Testis (tissue), 5 donors: ENCODE measurements at places on chromosomes 2 and 18.

- DNase-seq = no peak
Observed at GRCh38 chr2:219496247-219496824, 2.4 kb upstream of the GMPPA start.

GRCh38 chr2:121255358-121255757 lies 29.6 kb downstream of the TFCP2L1 start:
- DNase-seq = no peak

- DNase-seq = peak; percentile 30
Observed at GRCh38 chr2:61887717-61888266, 664 bp downstream of the CCT4 start.

GRCh38 chr18:7576685-7577084 lies 9.6 kb downstream of the PTPRM start:
- no peak for DNase-seq

DNA sequence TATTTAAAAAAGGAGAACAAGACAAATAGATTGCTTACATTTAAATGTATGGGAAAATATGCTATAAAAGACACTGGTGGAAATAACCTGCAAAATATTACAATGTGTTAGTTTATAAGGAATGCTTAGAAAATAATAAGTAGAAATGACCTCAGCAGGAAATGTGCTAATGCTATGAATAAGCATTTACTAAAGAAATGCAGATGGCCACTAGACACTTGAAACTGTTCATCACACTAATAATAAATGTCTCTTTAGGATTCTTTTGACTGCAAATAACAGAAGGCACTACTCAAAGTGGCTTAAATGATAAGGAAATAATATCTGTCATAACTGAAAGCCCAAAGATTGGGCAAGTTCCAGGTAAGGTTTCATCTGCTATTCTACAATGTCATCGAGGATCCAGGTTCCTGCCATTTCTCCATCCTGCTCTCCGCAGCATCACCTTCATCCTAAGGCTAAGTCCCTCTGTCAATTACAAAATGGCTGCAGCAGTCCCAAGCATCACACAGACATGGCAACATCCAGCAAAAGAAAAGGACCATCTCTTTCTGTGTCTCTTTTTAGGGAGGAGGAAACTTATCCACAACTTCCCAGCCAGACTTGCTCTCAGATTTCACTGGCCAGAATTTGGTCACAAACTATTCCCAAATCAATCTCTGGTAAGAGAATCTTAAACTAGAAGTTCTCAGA lies 21.9 kb downstream of the METTL8 start:
- no peak for DNase-seq

- DNase-seq = no peak
Observed at GRCh38 chr2:75140288-75140687, 59.0 kb downstream of the TACR1 start.

- peak; percentile 80 for DNase-seq
Observed at GRCh38 chr18:62586151-62586774, 63.4 kb downstream of the ZCCHC2 start.

GRCh38 chr2:210445116-210445707 lies 31.3 kb downstream of the LANCL1 start:
- no peak for DNase-seq

DNA sequence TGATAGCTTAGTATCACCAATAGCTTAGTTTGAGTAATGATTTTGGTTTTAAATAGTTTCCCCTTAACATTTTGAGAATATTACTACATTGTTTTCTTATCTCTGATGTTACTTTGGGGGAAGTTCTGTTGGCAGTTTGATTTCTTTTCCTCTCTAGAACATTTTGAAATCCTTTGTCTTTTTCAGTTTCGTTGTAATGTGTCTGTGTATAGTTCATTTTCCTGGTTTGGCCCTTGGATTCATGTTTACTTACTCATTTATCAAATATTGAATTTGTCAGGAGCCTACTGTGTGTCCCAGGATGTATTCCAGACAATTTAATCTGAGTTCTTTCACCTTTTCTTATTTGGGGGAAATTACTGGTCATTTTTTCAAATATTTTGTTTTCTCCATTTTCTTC lies 16.7 kb downstream of the ANKRD12 start:
- no peak for DNase-seq

- no peak for DNase-seq
Observed at GRCh38 chr2:173051463-173052215, 24.0 kb upstream of the MAP3K20 start.

GRCh38 chr18:48202006-48202348 lies 207.2 kb downstream of the ZBTB7C start:
- no peak for DNase-seq

GRCh38 chr2:64982311-64982857 lies 6.8 kb upstream of the SLC1A4 start:
- no peak for DNase-seq

DNA sequence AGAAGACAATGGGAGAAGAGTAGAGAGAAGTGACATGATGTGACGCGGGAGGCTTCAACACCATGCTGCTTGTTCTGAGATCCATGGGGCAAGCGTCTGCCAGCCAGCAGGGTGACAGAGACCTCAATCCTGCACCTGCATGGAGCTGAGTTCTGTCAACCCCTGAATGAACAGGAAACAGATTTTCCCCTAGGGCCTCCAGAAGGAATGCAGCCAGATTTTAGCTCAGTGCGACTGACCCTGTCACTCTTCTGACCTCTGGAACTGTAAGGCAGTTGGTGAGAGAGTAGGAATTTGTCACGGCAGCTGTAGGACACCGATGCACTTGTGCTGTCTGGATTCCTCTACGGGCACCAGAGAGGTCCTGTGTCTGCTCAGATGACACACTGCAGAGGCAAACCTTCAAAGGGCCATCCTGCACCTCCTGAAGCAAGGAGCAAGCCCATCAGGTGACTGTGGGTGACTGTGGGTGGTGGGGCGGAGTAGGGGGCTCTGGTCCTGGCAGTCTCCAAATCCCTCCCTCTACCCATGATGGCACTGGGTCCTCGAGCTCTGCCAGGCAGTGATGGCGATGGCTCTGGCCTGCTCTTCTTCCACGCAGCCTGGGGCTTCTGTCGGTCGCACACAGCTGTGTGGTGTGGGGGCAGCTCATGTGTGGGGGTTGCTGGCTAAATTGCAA lies 194.3 kb upstream of the TWIST2 start:
- DNase-seq = no peak

GRCh38 chr18:10142496-10143160 lies 228.8 kb downstream of the VAPA start:
- DNase-seq = no peak

GRCh38 chr2:147628971-147629421 lies 215.8 kb upstream of the ACVR2A start:
- no peak for DNase-seq

DNA sequence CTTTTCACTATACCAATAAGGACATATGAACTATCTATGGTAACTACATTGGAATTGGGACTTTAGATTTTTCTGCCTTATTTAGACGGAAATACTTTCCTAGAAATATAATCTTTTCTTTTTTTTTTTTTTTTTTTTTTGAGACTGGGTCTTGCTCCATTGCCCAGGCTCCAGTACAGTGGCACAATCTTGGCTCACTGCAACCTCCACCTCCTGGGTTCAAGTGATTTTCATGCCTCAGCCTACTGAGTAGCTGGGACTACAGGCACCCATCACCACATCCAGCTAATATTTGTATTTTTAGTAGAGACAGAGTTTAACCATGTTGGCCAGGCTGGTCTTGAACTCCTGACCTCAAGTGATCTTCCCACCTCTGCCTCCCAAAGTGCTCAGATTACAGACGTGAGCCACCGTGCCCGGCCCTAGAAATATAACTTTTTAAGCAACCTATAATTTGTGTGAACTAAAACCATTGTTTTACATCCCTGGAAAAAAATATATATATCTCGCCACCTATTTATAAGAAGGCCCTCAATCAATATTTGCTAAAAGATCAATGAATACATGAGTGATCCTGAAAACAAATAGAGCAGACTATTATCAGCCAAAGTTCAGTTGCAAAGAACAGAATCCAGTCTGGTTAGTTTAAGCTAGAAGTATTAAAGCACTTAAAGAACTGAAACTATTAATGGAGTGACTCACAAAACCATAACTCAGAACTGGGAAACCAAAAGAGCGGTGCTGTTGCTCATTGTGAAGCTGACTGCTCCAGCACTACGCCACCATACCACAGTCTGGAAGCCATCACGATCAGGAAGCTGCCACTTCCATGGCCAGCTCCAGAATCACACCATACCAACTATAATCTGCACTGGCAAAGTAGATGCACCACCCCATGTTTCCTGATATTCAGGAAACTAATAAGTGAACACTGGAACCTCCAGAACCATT lies 8.4 kb upstream of the HNRNPLL start:
- no peak for DNase-seq

- DNase-seq = no peak
Observed at GRCh38 chr2:234579231-234579962, 82.5 kb upstream of the ARL4C start.

- DNase-seq = peak; percentile 65
Observed at GRCh38 chr18:43571078-43571689, 293.9 kb upstream of the SYT4 start.

DNA sequence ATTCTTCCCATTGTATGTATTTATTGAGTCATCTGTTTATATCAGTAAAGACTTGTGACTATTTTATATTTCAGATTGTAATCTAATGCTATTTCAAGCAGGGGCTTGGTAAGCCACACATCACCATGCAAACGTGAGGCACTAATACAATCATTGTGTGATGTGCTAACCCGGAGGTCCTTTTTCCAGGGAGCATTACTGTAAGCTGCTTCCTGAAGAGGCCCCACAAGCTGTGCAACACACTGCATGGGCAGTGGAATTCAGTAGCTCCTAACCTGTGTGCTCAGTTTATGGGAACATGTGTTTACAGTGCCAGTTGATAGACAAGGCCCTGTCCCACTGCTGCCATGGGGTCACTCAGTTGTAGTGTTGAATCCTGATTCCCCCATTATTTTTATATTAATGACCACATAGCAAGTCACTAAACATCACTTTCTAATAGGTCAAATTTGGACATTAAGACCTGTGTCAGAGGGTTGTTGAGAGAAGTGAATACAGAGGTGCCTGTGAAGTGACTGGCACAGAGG lies 162.9 kb downstream of the FHOD3 start:
- DNase-seq = no peak

DNA sequence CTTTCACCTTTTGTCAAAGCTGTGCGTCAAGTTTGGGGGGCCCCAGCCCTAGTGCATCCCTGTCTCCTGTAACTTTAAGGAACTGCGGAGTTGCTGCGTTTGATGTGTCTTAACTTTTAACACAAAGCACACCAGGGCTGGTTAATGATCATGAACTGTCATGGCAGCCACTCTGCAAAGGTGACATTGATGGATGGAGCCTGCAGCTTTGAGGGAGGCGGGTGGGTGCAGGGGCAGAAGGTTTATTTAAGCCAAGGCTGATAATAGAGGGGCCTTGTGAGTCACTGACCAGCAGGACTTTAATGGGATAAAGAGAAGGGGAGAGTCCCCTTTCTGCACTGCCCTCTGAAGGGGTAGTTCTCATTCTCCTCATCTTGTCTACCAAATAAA lies 190.2 kb upstream of the GATA6 start:
- DNase-seq = no peak

DNA sequence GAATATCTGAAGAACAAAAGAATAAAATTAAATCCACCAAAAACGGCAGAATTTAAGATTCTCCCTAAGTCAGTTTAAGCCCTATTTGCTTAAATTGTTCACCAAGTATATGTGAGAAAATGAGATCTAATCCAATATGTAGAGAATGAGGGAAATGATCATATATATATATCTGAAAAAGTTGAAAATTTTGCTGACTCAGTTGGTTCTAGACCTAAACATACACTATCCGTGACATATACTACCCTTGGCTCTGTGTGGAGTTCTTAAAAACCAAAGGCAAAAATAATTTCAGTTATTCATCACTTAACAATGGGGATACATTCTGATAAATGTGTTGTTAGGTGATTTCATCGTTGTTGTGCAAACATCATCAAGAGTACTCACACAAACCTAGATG lies 7.3 kb downstream of the SS18 start:
- DNase-seq = no peak

DNA sequence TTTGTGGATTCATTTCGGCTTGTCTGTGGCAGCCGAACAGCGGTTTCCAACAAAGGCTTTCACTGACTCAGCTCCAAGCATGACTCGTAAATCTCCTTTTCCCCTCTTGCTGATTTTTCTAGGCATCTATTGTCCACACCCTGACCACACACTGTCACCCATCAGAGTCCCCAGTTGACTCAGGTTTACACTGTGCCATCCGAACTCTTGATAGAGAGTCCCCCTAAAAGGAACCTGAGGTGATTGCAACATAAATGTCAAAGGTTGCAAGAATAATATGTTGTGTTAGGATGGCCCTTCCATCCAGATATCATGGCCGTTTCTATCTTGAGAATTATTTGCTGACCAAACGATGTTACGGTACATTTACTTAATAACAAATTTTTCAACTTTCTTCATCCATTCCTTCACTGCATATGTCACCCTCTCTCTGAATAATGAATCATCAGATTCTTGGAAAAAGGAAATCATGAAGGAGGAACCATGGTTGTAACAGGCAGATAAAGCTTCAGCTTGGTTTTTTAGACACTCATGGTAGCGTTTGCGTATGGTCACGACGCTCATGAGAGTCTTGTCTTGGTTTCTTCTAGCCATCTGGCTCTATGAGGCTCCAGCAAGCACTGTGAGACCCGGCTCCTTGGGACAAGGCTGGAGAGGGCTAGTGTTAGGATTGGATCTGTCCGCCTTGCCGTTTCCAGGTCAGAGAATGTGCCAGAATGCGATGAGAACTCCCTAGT lies 72.1 kb downstream of the NPAS2 start:
- no peak for DNase-seq

DNA sequence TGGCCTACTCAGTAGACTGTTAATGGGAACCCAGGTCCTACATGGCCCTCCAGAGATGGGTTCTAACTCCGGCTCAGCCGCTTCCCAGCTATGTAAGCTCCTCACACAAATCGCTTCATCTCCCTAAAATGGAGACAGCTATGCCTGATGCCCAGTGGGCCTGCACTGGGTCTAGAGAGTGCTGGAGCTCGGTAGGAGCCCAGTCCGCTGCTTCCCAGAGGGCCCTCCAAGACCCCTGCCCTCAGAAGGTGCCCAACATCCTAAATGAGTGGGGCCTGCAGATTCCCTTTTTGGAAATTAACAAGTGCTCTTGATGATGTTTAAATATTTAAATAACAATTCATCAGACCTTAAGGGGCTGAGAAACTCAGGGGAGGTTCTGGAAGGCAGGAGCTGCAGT lies 47.1 kb downstream of the HS1BP3 start:
- DNase-seq = no peak

DNA sequence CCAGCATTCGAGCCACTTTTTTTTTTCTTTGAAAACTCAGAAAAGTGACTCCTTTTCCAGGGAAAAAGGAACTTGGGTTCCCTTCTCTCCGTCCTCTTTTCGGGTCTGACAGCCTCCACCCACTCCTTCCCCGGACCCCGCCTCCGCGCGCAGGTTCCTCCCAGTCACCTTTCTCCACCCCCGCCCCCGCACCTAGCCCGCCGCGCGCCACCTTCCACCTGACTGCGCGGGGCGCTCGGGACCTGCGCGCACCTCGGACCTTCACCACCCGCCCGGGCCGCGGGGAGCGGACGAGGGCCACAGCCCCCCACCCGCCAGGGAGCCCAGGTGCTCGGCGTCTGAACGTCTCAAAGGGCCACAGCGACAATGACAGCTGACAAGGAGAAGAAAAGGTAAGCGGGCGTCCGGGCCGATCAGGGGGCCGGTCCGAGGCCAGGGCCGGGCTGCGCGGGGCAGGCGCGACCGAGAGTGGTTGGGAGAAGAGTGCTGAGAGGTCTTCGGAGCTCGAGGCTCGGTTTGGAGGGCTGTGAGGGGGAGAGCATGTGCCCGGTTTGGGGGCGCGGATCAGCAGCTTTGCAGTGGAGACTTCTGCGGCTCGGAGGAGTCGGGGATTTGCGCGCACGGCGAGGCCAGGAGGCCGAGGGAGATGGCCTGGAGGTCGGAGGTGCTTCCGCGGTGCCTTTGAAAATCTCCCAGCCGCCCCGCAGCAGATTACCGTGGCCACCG lies 502 bp downstream of the EPAS1 start:
- DNase-seq = peak; percentile 69

GRCh38 chr18:3455090-3455635 lies 5.2 kb downstream of the TGIF1 start:
- no peak for DNase-seq
